ENCODE measurements at places on chromosomes 2 and 18.

- no peak for DNase-seq
These were observed 2.3 kb downstream of the RBBP8 start for GRCh38 chr18:22935431-22935830.

GRCh38 chr2:33264766-33265165 lies 211.7 kb upstream of the RASGRP3 start:
- DNase-seq: no peak

DNA sequence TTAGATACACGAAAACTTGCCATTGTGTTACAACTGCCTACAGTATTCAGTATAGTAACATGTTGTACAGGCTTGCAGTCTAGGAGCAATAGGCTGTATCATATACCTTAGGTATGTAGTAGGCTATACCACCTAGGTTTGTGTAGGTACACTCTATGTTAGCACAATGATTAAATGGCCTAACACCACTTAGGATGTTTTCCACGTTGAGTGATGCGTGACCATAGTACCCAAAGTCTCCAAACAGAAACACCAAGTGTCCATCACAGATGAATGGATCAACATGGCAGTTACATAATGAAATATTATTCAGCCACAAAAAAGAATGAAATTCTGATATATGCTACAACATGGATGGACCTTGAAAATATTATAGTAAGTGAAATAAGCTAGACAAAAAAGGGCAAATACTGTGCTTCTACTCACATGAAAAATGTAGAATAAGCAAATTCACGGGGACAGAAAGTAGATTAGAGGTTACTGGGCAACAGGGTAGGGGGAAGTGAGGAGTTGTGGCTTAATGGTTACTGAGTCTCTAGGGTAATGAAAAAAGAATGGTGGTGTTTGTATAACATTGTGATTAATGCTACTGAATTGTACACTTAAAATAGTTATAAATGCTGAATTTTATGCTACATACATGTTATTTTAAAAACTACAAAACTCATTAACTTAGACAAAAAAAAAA lies 62.6 kb downstream of the TMEM131 start:
- DNase-seq: no peak

DNA sequence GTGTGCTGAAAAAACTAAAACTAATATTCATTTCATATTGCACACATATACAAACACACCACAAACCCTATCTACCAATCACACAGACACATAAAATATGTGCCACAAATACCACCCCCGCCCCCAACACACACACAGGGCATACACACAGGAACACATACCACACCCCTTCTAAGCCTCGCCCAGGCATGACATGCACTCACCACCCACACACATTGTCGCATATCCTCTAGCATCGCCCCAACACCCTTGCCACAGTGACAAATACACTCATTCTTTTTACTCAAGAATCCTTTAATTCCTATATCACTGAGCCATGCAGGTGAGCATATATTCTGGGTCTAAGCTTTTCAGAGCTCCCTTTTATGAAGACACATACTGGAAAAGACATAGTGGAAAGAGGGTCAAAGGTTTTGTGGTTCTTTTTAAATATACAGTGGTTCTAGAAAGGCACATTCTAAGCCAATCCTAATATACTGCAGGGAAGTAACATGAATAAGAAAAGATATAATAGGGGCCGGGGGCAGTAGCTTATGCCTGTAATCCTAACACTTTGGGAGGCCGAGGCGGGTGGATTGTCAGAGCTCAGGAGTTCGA lies 24.5 kb upstream of the LCLAT1 start:
- DNase-seq: no peak

GRCh38 chr2:145751629-145752028 lies 1231.7 kb upstream of the ZEB2 start:
- no peak for DNase-seq

GRCh38 chr2:240339411-240340360 lies 95.8 kb upstream of the GPC1 start:
- no peak for DNase-seq

- peak; percentile 69 for DNase-seq
These were observed 117.1 kb upstream of the SERTAD2 start for GRCh38 chr2:64770781-64771334.

GRCh38 chr18:25563816-25564683 lies 212.1 kb upstream of the ZNF521 start:
- DNase-seq: no peak

- no peak for DNase-seq
These were observed 6.7 kb downstream of the TMBIM1 start for GRCh38 chr2:218285604-218286003.

DNA sequence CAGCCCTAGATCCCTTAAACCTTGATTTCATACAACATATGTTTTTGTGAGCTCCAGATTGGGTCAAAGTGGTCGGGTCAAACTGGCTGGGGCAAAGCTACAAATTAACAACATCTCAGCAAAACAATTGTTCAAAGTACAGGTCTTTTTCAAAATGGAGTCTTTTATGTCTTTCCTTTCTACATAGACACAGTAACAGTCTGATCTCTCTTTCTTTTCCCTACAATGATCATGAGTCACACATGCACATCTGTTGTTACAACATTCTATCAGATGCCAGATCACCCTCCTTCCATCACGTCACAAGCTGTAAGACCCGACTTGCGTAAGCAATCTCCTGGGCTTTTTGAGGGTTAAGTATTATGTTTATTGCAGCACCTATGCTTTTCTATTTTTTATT lies 55.1 kb downstream of the RHOB start:
- DNase-seq: peak; percentile 81

GRCh38 chr2:44578471-44579093 lies 216.8 kb downstream of the CAMKMT start:
- no peak for DNase-seq

GRCh38 chr2:203637471-203638167 lies 68.8 kb upstream of the CD28 start:
- no peak for DNase-seq

DNA sequence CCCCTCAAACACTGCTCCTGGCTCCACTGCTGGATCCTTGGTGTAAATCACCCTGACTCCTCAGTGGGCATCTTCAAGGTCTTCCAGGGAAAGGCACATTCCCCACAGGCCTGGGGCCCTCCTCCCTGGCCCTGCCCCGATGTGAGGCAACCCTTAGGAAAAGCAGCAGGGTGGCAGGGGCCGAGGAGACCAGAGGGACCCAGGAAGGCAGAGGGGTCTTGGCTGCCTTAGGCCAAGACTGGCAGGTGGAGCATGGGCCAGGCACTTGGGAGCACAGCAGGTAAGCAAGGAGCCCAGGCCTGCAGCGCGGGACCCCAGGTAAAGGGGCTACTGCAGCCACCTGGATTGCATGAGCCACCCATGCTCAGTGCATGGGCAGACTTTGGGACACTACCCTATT lies 96.9 kb downstream of the GYPC start:
- DNase-seq: no peak

DNA sequence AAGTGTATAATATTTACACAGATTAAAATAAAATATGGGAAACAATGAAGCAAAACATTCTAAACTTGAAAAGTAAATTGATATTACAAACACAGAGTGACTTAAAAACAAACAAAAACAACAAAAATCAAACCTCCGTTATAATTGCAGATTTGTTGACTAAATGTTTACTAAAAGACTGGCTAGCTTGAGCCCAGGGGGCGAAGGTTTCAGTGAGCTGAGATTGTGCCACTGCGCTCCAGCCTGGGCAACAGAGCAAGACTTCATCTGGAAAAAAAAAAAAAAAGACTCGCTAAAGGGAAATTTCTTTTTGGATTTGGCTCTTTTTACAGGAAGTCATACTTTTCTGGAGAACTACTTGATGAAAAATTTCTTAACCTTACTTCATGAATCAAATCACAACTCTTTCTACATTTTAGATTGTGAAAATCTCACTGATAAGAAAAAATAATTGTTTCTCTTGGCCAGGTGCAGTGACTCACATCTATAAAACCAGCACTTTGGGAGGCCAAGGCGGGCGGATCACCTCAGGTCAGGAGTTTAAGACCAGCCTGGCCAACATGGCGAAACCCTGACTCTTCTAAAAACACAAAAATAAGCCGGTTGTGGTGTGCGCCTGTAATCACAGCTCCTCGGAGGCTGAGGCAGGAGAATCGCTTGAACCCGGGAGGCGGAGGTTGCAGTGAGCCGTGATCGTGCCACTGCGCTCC lies 9.7 kb downstream of the TFPI start:
- no peak for DNase-seq

DNA sequence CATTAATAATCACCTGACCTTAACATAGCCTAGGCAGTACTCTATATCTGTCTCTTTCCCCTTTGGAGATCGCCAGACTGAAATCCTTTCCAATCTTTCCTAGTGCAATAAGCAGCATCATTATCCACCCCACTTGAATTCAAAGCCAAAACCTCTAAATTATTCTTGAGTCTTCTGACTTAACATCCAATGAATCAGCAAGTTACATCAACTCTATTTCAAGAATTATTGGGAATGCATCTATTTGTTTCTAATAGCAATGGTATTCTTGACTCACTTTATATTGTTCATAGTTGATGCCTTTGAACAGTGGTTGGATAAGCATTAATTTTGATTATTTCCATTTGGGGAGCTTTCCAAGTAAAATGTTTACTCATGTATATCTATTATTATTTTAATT lies 144.8 kb downstream of the ZNF804A start:
- DNase-seq: no peak

DNA sequence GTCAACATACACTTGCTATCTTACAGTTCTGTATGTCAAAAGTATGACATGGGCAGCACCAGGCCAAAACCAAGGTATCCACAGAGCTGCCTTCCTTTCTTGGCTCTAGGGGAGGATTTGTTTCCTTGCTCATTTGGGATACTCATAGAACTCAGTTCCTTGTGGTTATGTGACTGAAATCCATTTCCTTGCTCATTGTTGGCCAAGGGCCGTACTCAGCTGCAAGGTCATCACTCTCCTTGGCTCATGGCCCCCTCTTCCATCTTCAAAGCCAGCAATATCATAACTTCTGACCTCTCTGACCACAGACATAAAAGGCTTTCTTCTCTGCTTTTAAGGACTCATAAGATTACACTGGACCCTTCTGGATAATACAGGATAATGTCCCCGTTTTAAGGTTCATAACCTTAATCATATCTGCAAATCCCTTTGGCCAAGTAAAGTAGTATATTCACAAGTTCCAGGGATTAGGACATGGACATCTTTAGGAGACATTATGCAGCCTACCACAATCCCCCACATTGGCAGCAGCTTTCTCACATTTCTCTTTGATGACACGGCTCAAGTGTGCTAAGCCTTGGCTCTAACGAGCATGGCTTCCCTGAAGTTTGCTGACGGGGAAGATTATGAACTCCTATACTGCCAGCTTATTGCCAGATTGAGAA lies 20.9 kb downstream of the TMEM237 start:
- DNase-seq: no peak

- no peak for DNase-seq
These were observed 106.9 kb downstream of the LIPG start for GRCh38 chr18:49668574-49669275.

DNA sequence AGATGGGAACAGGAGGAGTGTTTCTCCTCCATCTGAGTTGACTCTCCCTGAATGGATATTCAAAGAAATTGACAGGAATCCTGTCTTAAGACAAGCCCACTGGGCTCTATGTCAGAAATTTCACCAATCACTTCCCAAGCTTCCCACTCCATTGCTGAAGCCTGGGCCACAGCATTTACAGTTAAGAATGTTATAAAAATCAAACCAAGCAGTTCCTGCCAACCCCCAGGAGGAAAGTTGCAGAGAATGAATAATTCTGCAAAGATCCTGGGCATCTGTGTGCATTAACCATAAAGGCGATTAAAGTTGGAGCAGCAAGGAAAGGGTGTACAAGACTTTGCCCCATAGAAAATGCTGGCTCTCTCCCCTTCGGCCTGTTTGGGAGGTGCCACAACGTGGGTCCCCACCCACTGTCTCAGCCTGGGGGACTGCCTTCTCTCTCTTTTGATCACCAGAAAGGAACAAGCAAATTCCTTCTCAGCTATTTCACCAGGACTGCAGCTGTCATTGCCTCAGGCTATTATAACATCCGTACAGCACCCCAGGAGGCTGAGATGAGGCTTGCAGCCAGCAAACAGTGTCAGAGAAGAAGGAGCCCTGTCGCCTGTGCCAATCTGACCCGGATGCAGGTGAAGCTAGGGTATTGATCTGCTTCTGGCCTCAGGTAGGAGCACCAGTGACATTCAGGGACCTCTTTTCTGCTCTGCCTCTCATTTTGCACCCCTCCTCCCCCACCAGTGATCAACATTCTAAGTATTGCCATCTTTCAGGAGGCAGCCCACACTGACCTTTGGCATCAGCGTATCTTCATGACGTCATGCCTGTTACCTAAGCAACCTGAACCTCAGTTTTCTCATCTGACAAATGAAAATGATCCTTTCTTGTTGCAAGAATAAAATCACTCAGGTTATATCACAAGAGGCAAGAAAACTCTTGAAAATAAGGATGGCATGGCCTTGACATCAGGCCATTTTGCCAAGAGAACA lies 219.0 kb downstream of the SH3BP4 start:
- peak; percentile 55 for DNase-seq

DNA sequence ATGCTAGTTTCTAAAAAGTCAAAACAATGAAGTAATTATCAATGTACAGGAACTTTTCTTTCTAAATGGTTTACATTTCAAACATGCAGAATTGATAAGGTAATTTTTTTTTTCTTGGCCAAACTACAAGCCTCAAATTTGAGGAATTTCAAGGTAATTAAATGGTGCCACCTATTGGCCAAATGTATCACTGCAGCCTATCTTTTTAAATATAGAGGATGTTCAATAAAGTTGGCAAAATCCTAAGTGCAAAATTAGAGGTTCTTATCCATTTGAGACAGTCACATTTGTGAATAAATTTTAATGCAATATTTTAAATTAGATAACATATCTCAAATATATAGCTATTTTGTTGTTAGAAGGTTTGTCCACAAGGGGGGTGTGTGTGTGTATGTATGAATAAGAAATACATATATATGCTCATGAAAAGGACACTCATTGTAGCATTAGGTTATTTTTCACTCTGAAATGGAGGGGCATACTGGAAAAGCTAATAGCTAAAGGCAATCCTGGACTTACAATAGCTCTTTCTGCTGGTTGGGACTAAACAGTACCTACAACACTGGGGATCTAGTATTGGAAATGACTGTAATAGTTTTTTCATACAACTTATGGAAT lies 26.2 kb downstream of the MMADHC start:
- DNase-seq: no peak

- DNase-seq: no peak
These were observed 218.3 kb downstream of the PTGR3 start for GRCh38 chr18:74990563-74991081.

DNA sequence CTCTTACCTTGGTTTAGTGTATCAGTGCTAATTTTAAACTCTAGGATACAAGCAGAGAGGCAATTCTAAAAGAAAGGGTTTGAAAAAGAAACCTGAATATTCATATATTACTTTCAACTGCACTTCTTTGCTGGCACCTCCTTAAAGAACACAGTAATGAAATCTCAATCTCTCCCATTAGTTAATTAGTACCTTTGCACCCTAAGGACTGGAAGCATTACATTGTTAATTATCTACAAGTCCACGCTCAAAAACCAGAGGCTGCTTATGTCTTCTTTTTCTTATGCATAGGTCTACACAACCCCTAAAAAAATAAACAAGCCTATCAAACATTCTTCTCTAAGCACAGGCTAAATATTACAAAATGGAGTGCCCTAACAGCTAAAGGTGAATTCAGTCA lies 20.2 kb downstream of the EPHA4 start:
- DNase-seq: no peak

GRCh38 chr2:190781604-190782198 lies 98.9 kb upstream of the GLS start:
- DNase-seq: peak; percentile 12

All from AG04449 (cell line).